CD4-positive, alpha-beta T cell treated with Interleukin-4 for 4 hours (primary cell): ENCODE measurements at places on chromosomes 5 and 9.

DNA sequence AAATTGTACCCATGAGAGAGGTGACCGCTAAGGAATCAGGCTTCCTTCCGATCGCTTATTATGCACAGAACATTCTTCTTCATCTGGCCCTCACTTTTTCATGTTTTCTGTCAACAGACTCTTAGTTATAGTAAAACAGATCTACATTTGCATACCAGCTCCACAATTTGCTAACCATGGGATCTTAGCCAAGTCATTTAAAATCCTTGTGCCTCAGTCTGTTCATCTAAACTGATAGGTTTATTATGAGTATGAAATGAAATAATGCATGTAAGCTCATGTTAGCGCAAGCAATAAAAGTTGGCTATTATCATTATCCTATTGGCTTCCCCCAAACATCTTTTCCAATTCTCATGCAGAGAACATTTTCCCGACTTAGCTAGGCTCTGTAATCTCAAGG lies 42.3 kb downstream of the FGF1 start:
- DNase-seq: no peak

DNA sequence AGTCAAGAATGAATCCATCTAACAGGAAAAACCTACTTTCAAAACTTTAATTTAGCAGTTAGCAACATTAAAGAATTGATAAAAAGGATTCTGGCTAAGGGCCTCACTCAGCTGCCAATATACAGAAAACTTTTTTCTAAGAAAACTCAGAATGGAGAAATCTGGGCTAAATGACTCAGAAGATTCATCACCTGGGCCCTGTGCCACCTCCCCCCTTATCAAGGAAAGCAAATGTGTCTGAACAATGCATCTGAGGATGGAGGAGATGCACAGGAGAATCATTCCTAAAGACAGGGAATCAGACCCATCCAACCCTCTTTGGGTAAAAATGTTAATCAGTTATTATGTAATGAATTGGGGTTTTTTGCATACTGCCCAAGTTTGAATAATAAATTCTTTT lies 592.0 kb upstream of the DMAC1 start:
- no peak for DNase-seq

- no peak for DNase-seq
Observed at GRCh38 chr9:27791311-27791710, 218.0 kb upstream of the C9orf72 start.

DNA sequence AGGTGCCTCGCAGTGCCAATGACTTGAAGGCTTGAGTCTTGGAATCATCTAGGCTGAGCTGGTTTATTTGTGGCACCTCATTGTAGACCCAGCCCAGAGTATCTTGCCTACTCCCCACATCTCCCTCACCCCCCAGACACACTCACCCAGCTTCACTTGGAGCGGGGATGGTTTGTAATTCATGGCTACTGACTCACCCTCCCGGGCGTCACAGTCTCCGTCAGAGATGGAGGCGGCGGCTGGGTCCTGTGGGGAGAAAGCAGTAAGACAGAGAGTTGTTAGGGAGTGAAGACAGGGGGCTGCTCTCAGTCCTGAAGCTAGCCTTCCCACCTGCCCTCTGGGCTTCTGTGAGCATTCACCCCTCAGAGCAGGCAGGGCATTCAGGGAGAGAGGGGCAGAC lies 29.0 kb upstream of the MYORG start:
- DNase-seq: no peak

DNA sequence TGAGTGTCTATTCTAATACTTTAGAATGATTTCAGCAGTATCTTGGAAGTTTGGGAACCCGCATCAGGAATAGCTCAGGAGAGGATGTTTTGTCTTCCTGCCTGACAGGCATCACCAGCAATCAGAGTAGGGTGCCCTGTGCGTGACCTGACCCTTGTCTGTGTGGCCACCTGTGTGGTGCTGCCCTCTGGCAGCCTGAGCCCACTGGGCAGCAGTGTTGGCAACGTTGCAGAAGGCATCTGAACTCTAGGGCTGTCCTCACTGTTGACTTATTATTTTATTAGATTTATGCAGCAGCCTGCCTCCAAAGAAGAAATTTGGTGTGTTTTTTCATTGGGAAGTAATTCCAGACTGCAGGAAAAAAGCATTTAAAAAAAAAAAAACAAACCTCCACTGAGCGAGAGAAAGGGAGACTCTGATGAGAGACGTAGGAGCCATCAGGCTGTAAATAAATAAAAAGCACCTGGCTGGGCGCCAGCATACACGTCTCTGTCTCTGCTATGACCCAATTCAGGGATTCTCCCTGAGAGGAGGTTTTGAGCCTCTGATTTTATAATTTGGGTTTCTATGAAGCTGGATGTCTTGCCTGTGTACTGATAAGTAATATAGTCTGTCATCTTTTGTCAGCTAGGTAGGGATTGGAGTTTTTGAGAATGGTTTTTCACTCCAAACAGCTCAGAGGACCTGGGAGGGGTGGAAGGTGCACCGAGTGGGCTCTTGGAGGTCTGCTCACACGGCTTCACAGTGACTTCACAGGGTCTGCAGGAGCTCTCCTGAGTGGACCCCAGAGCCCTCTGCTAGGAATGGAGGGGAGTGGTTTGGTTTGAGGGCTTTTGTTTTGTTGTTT lies 49.0 kb downstream of the FAM78A start:
- DNase-seq: no peak

DNA sequence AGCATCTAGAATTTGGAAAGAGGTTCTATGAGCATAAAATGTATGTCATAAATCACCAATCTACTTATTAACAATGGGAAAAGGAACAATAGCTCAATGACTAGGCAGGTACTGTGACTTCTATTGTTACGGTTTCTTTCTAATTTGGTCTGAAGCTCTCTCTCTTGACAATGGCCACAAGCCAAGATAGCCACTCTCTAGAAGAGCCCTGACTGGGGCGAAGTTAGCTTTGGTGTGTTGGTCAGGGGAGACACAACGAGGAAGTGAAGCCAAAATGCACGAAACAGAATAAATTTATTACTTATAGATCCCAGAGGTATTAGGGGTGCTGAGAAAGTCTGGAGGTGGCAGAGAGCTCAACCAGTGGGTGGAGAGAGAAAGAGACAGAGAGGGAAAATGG lies 9.4 kb upstream of the RAD23B start:
- no peak for DNase-seq

- no peak for DNase-seq
Observed at GRCh38 chr9:126111556-126111955, 215.1 kb upstream of the MVB12B start.

DNA sequence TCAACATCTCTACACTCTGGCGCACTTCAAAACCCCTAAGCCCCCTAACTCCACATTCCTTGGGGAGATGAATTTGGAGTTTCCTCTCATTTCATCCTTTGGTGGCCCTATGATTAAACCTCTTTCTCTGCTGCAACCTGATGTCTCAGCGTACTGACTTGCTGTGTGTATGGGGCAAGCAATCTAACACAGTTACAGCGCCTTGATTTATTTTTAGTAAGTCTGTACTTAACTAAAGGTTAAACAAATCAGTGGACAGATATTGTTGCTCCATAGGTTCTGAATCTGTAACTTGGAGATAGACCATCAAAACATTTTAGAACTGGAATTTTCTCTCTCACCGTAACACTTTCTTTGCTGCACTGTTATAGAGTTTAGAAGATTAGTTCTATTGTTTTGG lies 452.8 kb downstream of the IRX1 start:
- no peak for DNase-seq

GRCh38 chr9:61666849-61667371 lies 477.1 kb downstream of the SPATA31A7 start:
- no peak for DNase-seq

DNA sequence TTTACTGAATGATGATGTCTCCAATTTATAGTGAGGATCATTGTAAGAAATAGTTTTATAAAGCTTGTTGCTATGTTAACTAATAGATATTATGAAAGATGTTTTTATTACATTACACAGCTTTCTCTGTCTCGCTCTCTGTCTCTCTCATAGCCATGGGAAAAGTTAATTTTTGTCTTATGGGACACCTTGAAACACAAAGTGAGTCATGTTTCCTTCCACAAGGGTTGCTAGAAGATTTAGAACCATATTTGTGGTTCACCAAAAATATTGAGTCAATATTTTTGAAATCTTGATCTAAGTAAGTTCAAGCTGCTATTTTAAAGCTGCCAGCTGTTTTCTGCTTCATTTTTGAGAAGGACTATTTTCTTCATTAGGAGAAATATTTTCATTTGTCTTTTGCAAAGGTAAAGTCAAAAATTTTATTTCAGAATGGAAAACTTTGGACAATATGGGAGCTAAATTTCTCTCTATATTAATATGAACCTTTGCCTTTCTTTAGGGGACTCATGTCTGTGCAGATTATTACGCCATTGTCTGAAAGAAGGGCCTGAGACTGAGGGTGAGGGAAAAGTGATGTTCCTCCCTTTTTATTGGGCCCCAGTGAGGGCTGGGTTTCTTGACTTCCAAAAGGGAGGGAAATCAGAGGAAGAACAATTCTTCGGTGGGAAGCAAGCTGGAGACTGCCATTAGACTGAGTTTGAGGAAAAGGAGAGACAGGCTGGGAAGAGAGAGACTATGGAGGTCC lies 87.9 kb upstream of the SLC24A2 start:
- no peak for DNase-seq

- no peak for DNase-seq
Observed at GRCh38 chr5:19795218-19795617, 192.8 kb downstream of the CDH18 start.

GRCh38 chr5:428754-429452 lies 14.1 kb upstream of the EXOC3 start:
- DNase-seq: no peak

GRCh38 chr9:92657296-92658094 lies 12.4 kb downstream of the IPPK start:
- no peak for DNase-seq
